ENCODE measurements at places on chromosomes 12 and 14.

DNA sequence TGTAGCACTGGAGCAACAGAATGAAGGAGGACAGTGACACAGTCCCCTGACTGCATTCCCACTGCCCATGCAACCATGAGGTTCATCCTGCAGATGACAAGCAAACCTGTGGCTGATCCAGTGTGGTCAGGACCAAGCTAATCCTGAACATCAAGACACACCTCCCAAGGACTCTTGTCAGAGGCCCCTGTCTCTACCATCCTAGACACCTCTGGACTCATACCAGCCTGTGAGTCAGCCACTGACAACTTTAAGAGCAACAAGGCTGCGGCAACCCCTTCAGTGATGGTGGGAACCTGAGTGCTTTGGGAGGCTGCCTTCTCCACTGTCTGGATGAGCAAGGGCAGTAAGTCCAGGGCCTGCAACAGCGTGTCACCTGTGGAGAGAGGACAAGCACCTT is 24.6 kb downstream of the GCN1 start:
- DNase-seq: no peak

GRCh38 chr12:125272383-125272933 is 207.2 kb downstream of the AACS start:
- no peak for DNase-seq

- DNase-seq: no peak
Observed at GRCh38 chr14:78307671-78308070, 137.5 kb downstream of the NRXN3 start.

GRCh38 chr12:42213954-42214426 is 24.1 kb downstream of the YAF2 start:
- no peak for DNase-seq

DNA sequence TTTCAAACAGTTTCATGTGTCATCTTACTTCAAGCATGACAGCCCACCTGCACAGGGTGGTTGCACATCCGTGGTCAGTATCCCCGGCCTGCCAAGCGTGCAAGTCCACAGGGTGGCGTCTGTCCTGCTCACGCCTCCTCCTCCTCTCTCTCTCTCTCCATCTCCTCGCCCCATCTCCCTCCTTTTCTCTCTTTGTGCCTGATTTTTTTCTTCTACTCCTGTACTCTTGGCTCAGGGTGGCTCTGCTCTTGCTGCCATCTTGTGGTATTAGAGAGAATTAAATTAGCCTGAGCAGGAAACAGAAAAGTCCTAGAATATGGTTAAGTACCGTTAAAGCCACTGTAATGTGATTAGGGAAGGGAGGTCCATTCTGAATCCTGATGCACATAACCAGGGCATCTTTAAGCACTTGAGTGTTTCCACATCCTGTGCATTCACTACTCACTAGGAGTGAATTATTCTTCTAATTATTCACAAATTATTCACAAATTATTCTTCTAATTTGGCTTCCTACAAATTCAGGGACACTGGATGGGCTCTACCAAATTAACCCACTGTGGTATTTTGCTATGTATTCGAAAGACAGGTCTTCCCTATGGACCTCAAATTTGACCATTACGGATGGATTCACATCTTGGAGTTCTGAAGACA is 25.5 kb upstream of the DTX1 start:
- DNase-seq: no peak

DNA sequence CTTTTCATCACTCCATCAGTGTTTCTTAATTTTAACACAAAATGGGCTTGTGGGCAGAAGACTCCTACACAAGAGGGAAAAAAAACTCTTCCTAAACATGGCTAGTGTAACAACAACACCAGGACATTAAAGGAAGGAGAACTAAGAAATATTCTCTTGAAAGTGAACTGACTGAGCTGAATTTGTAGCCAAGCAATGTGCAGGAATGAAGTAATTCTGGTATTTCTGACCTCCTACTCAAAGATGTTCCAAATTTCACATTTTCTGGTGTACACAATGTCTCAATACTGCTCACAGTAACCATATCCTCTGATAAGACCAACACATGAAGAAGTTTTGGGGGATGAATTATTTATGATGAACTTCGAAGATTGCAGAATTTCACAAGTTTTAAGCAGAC is 357.3 kb downstream of the DUSP6 start:
- DNase-seq: no peak

- DNase-seq: no peak
Observed at GRCh38 chr14:32383364-32384009, 54.4 kb downstream of the AKAP6 start.

DNA sequence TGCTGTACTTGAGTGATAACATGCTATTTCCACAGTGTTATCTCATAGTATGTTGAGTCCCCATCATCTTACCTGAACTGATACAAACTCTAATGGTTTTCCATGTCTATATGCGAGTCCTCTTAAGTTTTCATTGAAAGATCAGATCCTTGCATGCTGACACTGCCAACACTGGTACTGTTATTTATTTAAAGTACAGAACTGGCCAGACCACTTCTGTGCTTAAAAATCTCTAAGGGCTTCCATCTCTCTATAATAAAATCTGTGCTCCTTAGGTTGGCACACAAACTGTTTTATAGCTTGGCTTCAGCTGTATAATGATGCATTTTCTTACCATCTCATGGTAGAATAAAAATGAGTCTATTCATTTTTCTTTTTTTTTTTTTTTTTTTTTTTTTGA is 188.1 kb downstream of the ERC1 start:
- no peak for DNase-seq

- no peak for DNase-seq
Observed at GRCh38 chr12:44708218-44708617, 167.9 kb downstream of the NELL2 start.

- DNase-seq: no peak
Observed at GRCh38 chr12:106113446-106113823, 25.3 kb downstream of the NUAK1 start.

- no peak for DNase-seq
Observed at GRCh38 chr14:68577802-68578541, 214.9 kb downstream of the ZFP36L1 start.

GRCh38 chr14:40870252-40870651 is 736.4 kb upstream of the LRFN5 start:
- no peak for DNase-seq

- DNase-seq: no peak
Observed at GRCh38 chr14:81252278-81252677, 31.5 kb upstream of the GTF2A1 start.

DNA sequence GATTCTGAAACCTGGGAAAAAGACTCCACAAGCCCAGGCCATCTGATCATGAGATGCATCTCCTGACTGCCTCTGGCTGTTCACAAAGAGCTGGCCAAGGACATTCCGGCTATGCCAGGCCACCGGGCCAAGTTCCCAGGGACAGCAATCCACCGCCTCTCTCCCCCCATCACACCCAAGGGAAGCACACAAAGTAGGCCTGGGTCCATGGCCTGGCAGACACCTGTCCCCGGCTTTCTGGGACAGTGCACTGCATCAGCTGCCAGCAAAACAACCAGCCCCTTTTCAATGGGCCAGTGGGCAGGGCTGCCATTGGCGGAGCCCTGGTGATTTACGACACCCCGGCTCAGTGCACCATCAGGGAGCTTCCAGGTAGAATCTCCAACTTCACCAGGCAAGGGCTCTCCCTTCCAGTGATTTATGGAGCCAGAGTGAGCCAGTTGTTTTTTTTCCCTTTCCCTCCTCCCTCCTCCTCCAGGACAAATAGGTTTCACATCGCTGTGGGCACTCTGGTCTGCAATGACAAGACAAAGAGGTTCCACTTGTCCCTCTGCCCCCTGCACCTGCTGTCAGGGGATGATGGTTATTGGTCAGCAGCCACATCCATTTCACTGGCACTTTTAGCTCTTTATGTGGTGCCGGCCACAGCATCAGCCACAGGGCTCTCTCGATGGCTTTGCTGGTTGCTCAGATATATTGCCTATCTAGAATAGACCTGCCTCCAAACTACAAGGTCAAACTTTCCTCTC is 149.6 kb downstream of the SLC38A6 start:
- no peak for DNase-seq
